Muscle of leg (tissue), 16 donors: ENCODE measurements at places on chromosomes 3 and 15. TPM values are rescaled to one million over a fixed set of nuclear protein-coding genes. Genes with fewer than 3 reads are reported as not detected.

GRCh38 chr15:63056829-63057228, 14.3 kb downstream of the TPM1 start:
- peak; percentile 78 for DNase-seq
- H3K36me3 ChIP-seq = peaks cover 62% of the 10 kb centered on the region
- no peaks in the 10 kb centered on the region for H3K27me3 ChIP-seq
- H3K4me3 ChIP-seq = no peak overlapping the region
- H3K4me1 ChIP-seq = peaks cover 31% of the 10 kb centered on the region

- peaks cover 47% of the 10 kb centered on the region for H3K4me1 ChIP-seq
- H3K27me3 ChIP-seq = no peaks in the 10 kb centered on the region
- no peak for DNase-seq
- no peaks in the 10 kb centered on the region for H3K36me3 ChIP-seq
These were observed 24.0 kb downstream of the EFCC1 start for GRCh38 chr3:129025108-129025507.

FBLN2 gene
- 46.9 TPM for total RNA-seq

DNA sequence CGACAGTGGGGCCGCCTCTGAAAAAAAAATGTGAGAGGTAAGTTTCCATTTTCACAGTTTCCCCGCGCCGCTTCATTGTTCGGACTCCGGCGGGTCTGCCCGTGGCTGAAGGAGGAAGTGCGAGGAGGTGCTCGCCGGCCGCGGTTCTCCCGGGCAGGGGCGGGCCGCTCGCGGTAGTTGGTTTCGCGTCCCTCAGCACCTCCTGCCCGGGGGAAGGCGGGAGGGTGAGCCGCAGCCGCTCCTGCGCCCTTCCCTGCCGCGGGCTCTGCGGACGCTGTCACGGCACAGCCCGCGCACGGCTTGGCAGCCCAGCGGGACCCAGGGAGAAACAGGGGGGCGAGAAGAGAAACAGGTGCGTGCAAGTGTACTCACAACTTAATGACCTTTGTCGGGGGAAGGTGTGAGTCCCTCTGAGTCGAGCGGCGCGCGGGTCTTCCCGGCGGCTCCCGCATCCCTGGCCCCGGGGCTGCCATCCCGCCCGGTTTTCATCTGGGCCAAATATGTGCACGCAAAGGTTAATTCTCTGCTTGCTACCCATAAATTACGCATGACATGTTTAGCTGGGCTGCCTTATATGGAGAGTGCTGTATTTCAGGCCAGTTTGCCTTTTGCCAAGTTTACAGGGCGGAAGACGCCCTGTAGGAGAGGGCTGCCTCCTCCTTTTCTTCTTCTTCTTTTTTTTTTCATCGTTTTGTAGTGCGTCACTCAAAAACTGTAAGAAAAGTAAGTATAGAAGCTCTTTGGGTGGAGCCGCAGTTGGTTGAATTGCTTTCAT, 514 bp downstream of the MBNL1 start:
- peak overlapping the region; percentile 98 for H3K27ac ChIP-seq
- no peaks in the 10 kb centered on the region for H3K36me3 ChIP-seq
- DNase-seq = peak; percentile 94
- H3K27me3 ChIP-seq = no peaks in the 10 kb centered on the region
- peaks cover 19% of the 10 kb centered on the region for H3K4me1 ChIP-seq

HAPLN3 gene
- 11.9 TPM for total RNA-seq

DNA sequence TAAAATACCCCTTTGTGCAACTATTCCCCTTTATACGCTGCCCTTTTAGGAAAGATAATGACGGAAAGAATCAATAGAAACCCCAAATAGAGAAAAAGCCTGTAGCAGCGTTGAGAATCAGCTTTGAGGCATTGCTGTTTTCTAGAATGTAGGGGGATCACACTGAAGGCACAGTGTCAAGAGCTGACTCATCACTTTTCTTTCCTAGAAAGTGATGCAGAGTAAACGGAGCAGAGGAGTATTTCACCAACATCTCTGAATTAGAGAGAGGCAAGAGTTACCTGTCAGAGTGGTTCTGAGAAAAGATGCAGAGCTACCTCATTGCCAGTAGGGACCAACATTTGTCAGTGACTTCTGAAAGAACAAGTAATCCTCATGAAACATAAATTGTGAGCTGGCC, 269.8 kb upstream of the TMC3 start:
- H3K36me3 ChIP-seq = no peaks in the 10 kb centered on the region
- peaks cover 10% of the 10 kb centered on the region for H3K4me1 ChIP-seq
- no peak overlapping the region for H3K27ac ChIP-seq
- DNase-seq = peak; percentile 55
- H3K27me3 ChIP-seq = no peaks in the 10 kb centered on the region

PSTPIP1 gene
- 2.3 TPM for total RNA-seq

DNA sequence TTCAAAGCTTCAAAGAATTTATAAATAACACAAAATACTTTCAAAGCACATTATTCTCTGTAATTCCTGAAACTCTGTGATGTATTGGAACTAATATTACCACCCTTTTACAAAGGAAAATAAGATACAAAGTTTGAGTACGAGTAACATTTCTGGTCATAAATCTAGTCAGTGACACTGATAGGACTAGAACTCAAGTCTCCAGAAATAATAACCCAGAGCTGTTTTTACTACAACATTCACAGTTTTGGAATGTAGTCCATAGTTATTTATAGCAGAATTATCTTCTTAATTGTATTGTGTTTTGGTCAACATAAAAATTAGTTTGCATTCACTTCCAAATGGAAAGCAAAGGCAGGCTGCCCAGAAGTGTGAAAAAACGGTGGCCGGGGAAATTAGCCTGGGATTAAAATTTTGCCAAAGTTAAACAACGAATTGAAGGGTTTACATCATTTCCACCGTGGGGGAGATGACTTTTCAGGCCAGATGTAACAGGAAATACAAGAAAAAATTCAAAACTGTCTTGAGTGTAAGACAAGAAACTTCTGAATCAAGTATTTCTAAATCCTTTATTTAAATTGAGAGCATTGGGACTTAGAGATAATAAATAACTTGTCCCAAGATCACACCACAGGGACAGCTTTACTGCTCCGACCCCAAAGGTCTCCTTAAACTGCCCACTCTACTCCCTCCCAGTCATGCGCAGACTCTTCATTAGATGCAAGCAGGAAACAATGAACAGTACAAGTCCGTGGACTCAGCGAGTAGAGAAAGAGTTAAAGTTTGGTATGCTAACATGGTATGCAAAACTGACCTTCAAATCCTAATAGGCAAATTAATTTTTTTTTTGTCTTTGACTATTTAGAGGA, 74.3 kb upstream of the VGLL4 start:
- peak; percentile 74 for DNase-seq
- peak overlapping the region; percentile 64 for H3K4me3 ChIP-seq
- H3K27ac ChIP-seq = peak overlapping the region; percentile 92
- no peaks in the 10 kb centered on the region for H3K27me3 ChIP-seq
- peaks cover 11% of the 10 kb centered on the region for H3K4me1 ChIP-seq

- no peak overlapping the region for H3K4me3 ChIP-seq
- H3K4me1 ChIP-seq = no peaks in the 10 kb centered on the region
- no peaks in the 10 kb centered on the region for H3K27me3 ChIP-seq
These were observed 361.4 kb upstream of the IL12A start for GRCh38 chr3:159627229-159627628.

ANKUB1 gene
- total RNA-seq = not detected
